ENCODE measurements at places on chromosomes 1 and 21. TPM values are rescaled to one million over a fixed set of nuclear protein-coding genes. Genes with fewer than 3 reads are reported as not detected.

The HSD3B2 gene
- not detected for total RNA-seq

- no peak for DNase-seq
Observed at GRCh38 chr1:3172431-3173380, 103.7 kb downstream of the PRDM16 start.

DNA sequence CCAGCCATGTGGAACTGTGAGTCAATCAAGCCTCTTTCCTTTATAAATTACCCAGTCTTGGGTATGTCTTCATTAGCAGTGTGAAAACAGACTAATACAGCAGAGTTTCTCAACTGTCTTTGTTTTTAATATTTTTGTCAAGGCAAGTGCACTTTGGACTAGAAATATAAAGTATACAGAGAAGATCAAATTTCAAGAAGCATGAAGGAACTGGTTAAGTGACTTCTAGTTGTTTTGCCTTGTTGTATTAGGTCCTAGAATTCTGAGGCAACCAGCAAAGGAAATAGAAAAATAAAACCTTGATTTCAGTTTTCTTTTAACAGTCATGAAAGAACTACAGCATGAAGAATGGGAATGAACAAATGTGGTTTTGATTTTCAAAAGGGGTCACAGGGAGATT lies 131.1 kb upstream of the PTGFR start:
- no peak for DNase-seq

GRCh38 chr1:165858364-165858823 lies 31.0 kb downstream of the UCK2 start:
- peak; percentile 43 for DNase-seq

The LAMC2 gene
- 4.0 TPM for total RNA-seq

GRCh38 chr1:155931332-155932038 lies 2.7 kb downstream of the KHDC4 start:
- DNase-seq, result peak; percentile 10

The GPR25 gene
- not detected for total RNA-seq

GRCh38 chr1:36786425-36786824 lies 247.9 kb downstream of the GRIK3 start:
- DNase-seq, result no peak

DNA sequence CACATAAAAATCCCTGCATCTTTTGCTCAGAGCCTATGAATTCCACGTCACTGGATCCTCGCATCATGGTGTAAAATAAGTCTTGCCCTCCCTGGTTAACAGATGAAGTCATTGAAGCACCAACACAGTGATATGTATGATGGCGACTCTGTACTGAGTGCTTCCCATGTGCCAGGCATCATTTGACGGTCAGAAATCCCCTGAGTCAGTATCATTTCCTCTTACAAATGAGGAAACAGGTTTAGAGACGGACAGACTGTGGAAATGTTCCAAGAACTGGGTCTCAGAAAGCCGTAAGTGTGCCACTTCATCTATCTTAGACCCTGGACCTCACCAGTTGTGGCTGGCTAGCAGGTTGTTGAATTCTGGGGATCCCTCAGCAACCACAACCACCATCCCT lies 5.1 kb upstream of the OLFML2B start:
- no peak for DNase-seq

The OLIG2 gene
- not detected for total RNA-seq

The C2CD4D gene
- total RNA-seq, result not detected

DNA sequence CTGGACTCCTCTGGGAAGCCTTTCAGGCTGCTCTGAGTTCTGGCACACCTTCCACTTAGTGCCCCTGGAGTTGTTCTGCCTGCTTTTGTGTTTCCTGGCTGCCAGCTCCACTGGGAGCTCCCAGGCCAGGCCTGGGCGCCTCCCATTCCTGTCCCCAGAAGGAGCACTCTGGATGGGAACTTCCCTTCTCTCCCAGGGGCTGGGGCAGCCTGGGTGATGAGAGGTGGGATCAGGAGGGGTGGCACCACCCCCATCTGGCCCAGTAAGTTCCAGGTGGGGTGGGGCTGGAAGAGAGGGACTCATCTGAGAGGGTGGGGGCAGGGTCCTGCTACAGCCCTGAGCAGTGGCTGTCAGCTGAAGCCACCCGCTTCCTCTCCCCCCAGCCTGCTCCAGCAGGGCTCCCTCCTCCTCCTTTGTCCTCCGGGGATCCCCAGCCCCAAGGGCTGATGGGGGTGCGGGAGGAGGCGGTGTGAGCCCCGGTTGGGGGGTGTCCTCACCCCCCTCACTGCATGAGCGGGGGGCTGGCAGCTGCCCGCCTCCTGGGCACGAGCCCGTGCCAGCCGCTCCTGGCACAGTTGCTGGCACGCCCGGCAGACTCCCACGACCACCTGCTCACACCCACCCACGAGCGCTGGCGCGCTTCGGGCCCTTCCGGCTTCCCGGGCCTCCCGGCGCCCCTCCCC lies 4.7 kb downstream of the FOXO6 start:
- DNase-seq, result peak; percentile 45

Data from Right ventricle myocardium superior (tissue), 1 donor.